Esophagus squamous epithelium (tissue), 5 donors: ENCODE measurements at places on chromosomes 7 and 10. TPM values are rescaled to one million over a fixed set of nuclear protein-coding genes. Genes with fewer than 3 reads are reported as not detected.

GRCh38 chr10:102324061-102324460 lies 71.4 kb upstream of the NFKB2 start:
- no peak for DNase-seq
- H3K36me3 ChIP-seq, result no peaks in the 10 kb centered on the region
- H3K4me1 ChIP-seq, result no peaks in the 10 kb centered on the region
- H3K27ac ChIP-seq, result no peak overlapping the region

DNA sequence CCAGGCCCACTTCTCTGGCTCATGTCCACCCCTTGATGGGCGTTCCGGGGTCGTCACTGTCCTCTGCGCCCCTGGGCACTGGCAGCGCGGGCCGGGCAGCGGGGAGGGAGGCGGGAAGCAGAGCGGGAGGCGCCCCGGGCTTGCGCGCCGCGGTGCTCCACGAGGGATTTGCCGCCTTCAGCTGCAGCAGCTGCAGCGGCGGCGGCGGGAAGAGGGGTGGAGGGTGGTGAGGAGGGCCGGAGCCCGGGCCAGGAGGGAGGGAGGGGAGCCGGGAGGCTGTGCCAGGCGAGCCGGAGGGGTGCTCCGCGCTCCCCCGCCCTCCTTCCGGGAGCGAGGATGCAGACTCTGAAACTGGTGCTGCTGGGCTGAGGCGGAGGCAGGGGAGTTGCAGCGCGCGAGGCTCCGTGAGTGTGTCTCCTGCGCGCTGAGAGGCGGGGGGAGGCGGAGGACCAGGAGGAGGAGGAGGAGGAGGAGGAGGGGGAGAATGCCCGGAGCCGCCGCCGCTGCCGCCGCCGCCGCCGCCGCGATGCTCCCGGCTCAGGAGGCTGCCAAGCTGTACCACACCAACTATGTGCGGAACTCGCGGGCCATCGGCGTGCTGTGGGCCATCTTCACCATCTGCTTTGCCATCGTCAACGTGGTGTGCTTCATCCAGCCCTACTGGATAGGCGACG lies at the start of gene LHFPL3:
TSS of gene LHFPL3 (plus strand) at position 308 of the 674 bp plus-strand sequence.
- H3K27me3 ChIP-seq, result peaks cover 5% of the 10 kb centered on the region
- DNase-seq, result no peak
- H3K4me3 ChIP-seq, result peak within 1 kb of the TSS; percentile 21

GRCh38 chr10:102919992-102920739 lies 2.1 kb downstream of the CNNM2 start:
- H3K4me3 ChIP-seq, result peak overlapping the region; percentile 89
- no peak for DNase-seq
- H3K4me1 ChIP-seq, result peaks cover 20% of the 10 kb centered on the region
- no peak overlapping the region for H3K27ac ChIP-seq
- H3K27me3 ChIP-seq, result peaks cover 6% of the 10 kb centered on the region

The ACSL5 gene
- 15.9 TPM for total RNA-seq

The MMP21 gene
- total RNA-seq, result 0.19 TPM

The CCDC6 gene
- 65.8 TPM for total RNA-seq

The PCLO gene
- 17.8 TPM for total RNA-seq
